Stimulated activated CD4-positive, alpha-beta T cell treated with anti-CD3 and anti-CD28 coated beads, Interleukin-2, amount 100 ng/mL, for 24 hours (primary cell): ENCODE measurements at places on chromosomes 2 and 18.

GRCh38 chr2:111168528-111169239, 48.0 kb downstream of the BCL2L11 start:
- DNase-seq: peak; percentile 76

DNA sequence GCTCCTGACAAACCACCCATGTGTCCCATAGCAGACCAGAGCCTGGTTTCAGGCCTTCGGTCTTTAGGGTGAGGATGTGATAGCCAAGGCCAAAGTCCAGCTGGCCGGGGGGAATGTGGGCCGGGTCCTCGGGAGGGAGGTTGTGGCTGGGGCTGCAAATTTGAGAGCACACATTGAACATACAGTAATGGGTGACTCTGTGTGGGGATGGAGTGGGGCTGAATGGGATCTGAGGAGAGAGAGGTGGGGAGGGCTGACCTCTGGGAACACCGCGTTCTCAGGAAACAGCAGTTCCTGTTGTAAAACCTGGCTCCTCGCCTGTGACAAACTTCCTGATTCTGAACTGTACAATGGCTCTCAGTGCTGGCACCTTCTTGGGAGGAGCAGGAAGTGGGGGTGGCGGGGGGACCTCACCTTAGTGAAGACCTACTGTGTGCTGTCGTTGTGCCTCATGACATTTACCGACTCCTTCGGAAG, 48.8 kb downstream of the MCFD2 start:
- DNase-seq: no peak

GRCh38 chr2:121625953-121626352, 23.3 kb downstream of the CLASP1 start:
- no peak for DNase-seq

GRCh38 chr2:119748135-119748534, 11.6 kb upstream of the PTPN4 start:
- no peak for DNase-seq

DNA sequence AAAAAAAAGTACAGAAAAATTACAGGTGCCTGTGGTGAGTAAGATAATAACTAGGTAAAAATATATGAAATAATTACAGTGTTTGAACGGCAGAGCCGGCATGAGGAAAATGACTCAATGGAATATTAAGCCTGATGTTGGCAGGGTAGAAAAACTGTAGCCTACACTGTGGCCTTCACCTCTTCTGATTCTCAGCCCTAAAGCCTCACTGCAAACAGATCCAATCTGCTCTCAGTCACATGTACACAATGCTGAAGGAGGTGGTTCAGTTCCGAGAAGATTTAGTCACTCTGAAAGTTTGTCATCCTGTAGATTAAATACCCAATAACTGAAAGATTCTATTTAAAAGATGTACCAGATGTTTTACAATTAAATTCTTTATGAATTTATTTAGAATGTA, 66.9 kb upstream of the MAP3K20 start:
- DNase-seq: no peak

DNA sequence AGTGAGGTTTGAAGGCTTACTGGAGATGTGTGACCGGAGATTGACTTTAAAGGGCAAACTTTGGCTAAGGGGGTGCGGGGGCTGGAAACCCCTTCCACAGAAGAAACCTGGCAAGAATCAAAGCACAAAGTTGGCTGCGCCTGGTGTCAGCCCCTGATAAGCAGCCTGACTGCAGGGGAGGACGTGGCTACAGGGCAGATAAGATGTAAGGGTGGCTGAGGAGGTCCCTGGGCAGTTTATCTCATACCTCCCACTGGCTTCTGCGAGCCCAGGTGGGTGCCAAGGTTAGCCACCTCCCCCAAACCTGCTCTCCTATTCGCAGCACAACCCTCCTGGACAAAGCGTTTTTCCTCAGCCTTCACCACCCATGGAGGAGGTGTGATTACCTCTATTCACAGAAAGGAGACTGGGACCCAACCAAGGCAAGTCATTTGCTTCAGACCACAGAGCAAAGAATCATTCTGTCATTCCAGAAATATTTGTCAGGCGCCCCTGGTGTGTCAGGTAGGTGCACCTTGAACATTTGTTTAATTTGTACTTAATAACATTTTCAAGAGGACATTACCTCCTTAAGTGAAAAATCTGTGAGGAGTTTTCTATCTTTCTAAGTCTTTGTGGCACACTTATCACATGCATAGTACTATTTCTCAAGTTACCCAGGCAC, 73.1 kb upstream of the IL1R1 start:
- DNase-seq: no peak

DNA sequence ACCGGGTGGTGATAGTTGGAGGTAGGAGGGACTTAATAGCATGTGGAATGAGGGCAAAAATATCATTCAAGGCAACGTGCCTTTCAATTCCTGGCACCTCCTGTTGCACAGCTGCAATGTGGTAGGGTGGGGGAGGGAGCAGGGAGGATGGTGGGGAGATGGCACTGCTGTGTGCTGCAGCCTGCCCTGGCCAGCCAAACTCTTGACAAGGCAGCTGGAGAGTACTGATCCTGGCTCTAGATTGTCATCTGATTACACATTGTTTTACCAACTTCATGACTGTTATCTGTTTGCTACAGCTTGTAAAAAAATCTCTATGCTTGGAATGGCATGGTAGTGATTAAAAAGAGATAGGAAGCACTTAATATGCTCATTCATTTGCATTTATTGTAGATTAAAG, 47.7 kb downstream of the PLCL1 start:
- no peak for DNase-seq

GRCh38 chr2:239671916-239672849, 271.4 kb upstream of the HDAC4 start:
- no peak for DNase-seq

DNA sequence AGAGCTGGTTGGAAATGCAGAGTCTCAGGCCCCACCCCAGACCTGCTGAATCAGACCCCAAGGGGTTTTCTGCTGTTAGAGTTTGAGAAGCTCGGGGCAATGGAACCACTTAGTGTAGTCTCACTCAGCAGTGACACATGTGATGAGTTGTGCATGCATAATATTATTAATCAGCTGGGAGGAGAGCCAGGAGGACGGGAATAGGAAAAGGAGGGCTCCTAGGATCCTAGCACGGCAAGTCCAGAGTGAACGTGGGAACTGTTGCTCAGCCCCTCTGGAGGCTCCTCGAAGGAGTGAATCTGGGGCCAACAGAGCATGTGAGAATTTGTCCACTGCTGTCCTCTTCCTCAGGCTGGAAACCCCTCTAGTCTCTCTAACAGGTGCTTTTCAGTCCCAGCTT, 87.1 kb downstream of the HS1BP3 start:
- DNase-seq: no peak

- DNase-seq: no peak
Observed at GRCh38 chr2:163731735-163732134, 4.1 kb downstream of the FIGN start.

GRCh38 chr2:163970058-163970813, 234.4 kb upstream of the FIGN start:
- DNase-seq: no peak

DNA sequence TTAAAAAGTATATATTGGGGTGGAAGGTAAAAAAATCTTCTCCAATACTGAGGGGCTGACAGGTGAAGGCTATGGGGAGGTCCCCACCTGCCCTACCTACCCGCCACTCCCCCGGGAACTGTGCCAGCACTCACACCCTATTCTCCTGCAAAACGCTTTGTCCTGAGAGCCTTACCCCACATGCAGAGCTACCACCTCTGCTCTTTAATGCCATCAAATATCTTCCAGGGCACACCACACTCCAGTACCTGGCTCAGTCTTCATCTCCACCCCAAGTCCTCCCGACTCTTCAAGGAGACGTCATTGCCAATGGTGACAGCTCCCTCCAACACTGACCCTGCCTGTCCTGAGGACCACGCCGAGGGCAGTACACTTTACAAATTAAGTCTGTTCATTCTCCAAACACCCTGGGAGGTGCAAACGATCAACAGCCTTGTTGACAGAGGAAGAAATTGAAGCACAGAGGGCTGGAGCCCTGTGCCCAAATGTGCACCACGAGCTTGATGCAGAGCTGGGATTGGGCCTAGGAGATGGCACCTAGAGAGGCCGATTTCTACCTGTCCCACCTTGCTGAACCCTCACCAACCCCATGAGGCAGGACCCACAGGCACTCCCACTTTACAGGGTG, 6.0 kb upstream of the GPR55 start:
- DNase-seq: no peak

GRCh38 chr2:144357623-144358373, 162.1 kb downstream of the ZEB2 start:
- peak; percentile 22 for DNase-seq

- no peak for DNase-seq
Observed at GRCh38 chr2:58680755-58681310, 439.7 kb upstream of the FANCL start.

DNA sequence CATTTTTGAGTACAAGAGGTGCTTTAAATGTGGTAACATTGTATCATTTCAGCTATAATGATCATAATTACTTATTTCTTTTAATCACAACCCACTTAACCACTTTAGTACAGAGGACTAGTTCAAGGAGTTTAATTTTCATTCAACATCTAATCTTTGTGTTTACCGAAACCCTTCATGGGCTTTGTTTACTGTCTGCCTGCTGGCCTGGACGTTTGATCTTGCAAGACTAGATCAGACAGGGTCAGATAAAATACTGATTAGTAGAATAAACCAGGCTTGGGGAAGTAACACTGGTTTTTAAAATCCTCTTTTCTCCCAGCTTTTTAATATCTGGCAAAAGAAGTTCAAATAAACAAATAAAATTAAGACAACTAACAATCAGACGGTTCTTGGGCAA, 93.6 kb downstream of the SATB2 start:
- no peak for DNase-seq

DNA sequence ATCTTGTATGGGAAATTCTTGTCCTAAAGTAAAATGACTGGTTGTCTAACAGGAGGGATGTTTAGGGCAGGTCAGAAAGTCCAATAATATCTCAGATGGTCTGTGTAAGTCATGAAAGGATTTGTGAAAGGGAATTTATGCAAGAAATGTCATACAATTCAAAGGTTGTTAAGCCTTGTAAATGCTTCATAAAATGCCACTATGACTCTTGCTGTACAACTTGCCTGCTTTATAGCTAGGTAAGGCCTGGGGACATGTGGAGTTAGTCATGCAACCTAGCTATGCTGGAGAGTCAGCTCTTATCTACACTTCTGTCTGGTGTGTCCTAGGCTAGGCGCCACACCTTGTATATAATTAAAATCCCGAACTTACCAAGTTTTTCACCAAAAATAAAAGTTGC, 36.9 kb upstream of the VWA3B start:
- DNase-seq: no peak

DNA sequence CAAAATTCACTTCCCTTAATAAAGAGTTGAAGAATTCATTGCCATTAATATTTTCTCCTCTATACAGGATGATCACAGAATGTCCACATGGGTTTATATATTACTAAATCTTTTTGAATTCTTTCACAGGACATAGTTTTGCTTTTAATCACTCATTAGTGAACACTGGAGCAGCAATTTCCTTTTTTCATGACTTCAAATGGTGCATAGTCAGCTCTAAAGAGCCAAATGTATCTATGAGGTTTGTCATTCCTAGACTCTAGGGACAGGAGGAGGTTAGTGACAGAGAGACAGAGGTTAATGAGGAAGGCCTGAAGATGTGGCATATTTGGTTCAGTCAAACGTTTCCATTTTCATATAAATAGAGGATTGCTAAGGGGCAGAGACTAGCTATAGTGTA, 111.8 kb downstream of the FSHR start:
- no peak for DNase-seq

GRCh38 chr2:84713441-84713840, 167.4 kb downstream of the TRABD2A start:
- DNase-seq: no peak

- no peak for DNase-seq
Observed at GRCh38 chr2:111642586-111643327, 241.2 kb downstream of the ANAPC1 start.

DNA sequence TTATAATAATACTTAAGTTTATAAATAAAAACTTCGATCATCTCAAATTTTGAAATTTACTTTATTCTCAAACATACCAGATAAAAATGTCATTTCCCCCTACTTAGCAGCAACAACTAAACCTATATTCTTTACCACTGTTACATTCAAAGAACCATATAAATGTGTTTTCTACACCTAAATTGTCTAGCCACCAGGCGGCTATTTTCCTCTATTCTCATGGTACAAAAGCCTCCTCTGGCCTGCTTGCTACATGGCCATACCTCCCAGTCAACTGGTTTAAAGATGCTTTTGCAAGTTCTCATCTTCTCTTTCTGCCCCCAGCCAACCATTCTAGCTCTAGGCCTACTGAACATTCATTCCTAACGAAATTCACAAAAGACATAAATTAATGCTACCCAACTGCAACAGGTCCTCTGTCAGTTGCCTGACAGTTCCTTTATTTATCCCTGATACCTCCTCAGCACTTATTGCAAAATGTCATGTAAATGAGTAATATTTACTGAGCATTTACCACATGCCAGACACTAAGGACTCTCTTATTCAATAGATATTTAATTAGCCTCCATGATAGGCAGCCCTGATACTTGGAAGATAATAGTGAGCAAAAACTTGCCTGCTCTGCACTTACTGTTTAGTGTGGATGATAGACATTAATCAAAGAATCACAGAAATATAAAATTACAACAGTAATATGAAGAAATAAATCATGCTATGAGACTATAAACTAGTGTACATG, 5.0 kb downstream of the C1D start:
- DNase-seq: no peak

GRCh38 chr2:223815186-223815883, 22.0 kb downstream of the AP1S3 start:
- no peak for DNase-seq

GRCh38 chr2:203070701-203071100, 56.0 kb downstream of the NBEAL1 start:
- no peak for DNase-seq

DNA sequence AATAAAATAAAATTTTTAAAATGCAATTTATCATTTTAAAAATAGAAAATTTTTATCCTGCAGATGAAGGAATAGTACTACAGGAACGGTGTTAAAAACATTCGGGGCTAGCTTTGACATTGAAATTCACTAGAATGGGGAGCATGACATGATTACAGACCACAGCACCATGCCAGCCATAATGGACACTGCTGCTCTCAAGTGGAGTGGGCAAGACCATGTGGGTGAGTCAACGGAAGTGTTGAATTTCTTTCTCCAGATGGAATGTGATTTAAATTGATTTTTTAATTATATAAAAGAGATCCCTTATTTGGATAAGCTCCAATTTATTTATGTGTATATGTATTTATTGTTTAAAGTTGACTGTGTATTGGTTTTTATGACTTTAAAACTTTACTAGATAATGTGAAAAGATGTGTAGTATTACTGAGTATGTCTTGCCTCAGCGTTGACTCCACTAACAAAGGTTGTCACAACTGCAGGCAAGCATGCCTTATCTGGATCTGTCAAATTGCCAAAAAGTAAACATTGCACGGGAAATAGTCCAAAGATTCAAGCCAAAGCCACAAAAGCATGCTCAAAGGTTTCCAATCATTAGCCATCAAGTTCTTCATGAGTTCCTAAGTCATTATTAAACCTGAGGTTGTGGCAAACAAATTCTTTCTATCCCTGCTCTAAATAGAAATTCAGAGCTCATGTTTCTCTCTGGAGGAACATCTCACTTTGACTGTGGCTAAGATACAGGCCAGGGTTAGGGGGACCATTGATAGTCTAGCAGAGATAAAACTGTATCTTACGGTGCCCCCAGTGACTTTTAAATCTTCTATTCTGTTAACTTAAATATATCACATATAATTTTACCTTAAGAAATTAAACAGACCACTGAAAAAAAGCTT, 536.9 kb downstream of the TMX3 start:
- DNase-seq: no peak

GRCh38 chr2:16040271-16041010, 100.1 kb downstream of the MYCN start:
- no peak for DNase-seq

- no peak for DNase-seq
Observed at GRCh38 chr18:65751155-65752085, 608 bp downstream of the CDH7 start.
